Effector CD8-positive, alpha-beta T cell (primary cell): ENCODE measurements at places on chromosomes 7 and 10.

DNA sequence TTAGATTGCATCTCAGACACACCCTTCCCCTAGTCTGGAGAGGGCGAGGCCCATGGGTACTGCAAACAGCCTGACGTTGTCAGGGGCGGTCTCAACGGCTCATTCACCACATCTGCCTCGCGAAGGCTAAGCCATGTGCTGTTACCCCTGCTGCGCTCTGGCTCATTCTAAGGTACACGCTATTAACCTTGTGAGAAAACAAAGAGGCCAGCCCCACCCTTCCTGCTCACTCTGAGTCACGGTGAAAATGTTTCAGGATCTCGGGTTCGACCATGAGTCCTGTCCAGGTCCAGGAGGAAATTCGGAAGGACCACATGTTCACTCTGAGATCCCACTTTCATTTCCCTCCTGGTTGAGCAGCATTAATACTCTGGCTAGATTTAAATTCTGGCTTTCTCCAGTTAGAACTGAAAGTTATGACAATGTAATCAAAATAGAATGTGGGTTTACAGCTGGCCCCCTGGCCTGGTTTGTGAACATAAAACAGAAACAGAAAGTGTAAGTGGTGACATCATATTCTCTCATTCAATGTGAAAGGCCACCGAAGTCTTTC lies 55.2 kb downstream of the EGFR start:
- DNase-seq = no peak

DNA sequence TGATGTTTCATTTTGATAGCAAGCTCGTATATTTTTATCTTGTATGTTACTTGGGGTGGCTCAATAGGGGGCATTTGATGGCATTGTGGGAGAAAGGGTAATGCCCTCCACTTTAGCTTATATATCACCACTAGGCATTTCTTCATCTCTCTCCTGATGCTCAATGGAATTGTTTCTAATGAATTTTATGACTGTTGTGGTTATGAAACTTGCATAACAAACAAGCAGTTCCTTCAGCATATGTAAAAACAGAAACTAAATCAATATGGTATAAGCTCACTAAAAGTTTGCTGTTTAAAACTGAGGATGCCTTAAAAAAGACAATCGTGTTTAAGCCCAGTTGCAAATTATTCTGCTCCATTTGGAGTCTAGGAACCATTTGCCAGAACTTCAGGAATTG lies 75.5 kb downstream of the CDK14 start:
- no peak for DNase-seq

DNA sequence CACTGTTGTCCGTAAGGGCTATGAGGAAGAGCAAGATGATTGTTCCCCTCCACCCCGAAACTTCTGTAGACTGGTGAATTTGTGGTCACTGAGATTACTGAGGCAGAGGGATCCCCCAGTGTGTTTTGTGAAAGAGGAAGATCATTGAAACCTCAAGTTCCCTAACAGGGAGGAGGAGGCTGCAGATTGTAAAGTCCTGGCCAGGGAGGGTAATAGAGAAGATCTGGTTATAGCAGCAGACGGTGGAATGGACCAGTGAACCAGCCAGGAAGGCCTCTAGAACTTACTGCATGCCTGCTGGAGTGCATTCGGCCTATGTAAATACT lies 31.1 kb downstream of the LMTK2 start:
- DNase-seq = no peak

DNA sequence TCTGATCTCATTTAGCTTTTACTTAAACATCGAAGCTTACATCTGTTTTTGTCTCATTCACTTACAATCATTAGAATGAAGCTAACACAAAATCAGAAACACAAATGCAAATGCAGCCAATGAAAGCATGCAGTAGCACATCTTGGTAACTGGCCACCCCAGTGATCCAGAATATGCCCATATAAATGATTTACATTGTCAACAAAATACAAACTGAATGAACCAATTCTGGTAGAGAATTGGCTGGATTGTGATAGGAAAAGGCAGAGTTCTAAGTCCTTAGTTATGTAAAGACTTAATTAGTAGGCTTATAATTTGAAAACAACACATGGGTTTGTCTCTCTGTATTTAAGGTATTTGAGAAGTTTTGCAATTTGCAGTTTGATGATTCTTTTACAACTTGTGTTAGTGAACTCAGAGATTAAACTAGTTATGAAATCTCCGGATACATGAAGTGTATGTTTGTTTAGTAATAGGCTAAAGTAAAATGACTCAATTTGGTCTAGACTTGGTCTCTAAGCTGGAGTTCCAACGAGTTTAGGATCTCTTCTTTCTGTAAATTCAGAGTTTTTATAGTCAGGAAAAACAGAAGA lies 21.2 kb downstream of the TECTB start:
- no peak for DNase-seq

DNA sequence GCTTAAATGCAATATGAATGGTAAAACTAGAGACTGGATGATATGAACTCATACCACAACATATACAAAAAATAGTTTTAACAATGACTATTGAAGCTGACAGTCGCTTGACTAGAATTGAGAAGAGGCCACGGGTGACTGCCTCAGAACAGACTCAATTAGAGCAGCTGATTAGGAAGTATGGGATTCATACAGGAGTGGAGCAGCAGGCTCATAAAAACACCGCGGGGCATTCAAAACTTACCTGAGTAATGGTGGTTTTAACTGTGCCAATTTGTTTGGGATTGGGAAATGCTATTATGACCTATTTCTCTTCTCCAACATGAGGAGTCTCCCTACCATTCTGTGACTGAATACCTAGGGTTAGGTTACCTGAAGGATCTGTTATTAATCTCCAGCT lies 2.1 kb downstream of the CADPS2 start:
- DNase-seq = no peak

- no peak for DNase-seq
Measured at GRCh38 chr10:78134773-78135306, 101.2 kb downstream of the RPS24 start.

DNA sequence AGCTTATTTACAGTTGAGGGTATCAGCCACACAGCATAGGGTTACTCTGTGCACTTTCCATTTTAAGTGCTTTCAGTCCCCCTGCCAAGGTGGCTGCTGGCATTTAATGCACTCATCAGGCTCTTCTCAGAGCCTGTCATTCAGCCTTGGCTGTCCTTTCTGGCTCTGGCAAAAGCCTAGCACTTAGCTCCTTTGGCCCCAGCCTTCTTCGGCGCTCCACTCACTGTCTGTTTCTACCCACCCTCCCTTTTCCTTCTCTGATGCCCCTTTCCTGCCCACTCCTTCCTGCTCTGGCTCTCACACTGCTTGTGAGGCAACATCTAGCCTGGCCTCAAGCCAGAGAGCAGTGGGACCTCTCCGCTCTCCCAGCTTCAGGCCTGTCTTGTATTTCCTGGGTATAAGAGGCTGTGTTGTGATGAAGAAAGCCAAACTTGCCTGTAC lies 60.2 kb downstream of the WIPF3 start:
- DNase-seq = no peak

DNA sequence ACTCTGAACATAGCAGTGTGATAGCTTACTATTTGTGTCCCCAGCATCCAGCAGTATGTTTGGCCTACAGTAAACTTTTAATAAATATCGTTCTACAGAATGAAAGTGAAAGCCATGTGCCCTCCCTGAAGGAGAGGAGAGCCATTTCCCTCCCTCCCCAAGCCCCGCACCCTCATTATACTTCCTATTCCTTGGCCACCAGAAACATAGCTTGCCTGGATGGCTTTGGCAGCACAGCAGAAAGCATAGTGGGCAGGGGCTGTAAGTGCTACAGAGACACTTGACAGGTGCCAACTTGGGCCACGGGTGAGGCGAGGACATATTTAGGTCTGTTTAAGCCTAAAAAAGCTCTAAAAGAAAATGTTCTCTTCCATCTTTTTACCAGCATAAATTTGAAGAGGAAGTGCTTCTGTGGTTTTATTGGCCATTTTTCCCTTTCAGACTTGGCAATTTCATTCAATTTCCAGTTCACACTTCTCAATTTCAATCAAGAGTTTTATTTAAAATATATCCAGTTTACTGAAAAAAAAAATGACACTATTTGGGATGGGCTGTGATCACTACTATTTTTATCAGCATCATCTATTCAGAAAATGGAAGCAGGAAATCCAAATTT lies 12.7 kb downstream of the HHEX start:
- no peak for DNase-seq

DNA sequence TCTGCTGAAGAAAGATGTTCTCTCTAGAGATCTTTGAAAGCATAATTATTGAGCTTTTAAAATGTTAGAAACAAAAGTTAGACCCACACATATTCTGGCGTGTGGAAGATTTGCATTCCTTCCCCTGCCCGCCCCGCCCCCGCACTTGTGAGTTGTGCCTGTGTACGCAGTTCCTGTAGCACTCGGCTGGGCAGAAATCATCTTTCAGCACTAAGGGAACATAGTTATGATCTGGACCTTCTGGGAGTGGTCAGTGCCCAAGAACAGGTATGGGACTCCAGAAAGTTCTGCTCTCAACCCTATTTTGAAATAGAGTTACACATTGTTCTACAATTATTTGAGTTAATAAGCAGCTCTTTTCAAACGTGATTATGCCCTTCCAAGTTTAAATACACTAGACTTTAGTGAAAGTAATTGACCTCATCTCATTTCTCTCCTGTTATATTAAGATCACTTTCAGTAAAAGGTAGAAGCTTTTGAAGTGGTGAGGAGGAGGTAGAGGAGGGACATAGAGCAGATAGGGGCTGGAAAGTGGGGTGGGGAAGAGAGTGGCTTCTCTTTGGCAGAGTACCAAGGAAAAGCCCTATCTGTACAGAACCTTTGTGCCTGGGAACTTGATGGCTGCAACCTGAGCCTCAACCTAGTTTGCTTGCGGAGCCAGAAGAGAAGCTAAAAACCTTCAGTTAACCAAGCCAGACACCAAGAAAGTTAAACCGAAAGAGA lies 5.7 kb downstream of the BLVRA start:
- DNase-seq = no peak

- DNase-seq = no peak
Measured at GRCh38 chr10:126420567-126421300, 32.5 kb upstream of the ADAM12 start.
